ENCODE measurements at places on chromosomes 2 and 18.

- no peak for DNase-seq
These were observed 238.5 kb upstream of the FANCL start for GRCh38 chr2:58479535-58480140.

DNA sequence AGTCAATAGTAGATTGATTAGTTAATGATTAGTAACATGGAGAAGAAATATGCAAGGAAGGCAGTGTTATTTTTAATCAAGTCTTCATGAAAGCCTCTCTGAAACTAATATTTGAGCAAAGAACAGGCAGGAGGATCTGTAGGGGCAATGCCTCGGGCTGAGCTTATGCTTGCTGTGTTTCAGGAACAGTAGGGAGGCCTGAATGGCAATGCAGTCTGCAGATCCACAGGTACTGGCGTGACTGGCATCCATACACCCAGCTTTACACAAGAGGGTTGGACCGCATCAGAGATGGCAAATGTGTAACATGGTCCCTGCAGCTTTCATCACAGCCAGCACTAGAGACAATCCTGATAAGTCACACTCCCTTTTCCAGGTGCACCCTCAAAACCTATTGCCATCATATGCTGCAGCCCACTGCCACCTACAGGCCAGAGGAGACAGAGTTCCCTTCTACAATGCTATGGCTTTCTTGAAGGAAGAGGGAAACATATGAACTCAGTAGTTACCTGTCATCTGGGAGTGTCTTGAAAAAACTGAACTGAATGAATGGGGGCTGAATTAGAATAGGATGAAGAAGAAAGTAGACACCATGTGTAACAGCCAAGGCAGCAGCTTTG is 582.4 kb upstream of the RAB6C start:
- DNase-seq, result no peak

GRCh38 chr2:128306081-128306930 is 12.4 kb downstream of the HS6ST1 start:
- DNase-seq, result peak; percentile 99

DNA sequence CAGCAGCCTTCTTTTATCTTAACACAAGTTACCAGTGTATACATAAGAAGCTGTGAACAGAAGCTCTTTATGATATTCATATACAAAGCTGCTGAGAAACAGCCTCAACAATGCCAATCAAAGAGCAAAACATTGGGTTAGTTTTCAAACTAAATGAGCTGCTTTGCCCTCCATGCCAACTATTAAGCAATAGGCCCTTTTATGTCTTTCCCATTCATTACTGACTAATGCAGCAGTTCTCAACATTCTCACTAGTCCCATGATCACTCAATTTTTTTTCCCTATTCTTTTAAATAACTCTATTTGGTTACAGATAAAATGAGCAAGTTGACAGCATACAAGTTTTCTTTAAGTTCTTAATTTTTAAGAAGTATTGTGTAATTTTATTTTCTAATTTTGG is 57.9 kb upstream of the FRZB start:
- no peak for DNase-seq

- DNase-seq, result no peak
These were observed 51.9 kb downstream of the SDC1 start for GRCh38 chr2:20173064-20173463.

DNA sequence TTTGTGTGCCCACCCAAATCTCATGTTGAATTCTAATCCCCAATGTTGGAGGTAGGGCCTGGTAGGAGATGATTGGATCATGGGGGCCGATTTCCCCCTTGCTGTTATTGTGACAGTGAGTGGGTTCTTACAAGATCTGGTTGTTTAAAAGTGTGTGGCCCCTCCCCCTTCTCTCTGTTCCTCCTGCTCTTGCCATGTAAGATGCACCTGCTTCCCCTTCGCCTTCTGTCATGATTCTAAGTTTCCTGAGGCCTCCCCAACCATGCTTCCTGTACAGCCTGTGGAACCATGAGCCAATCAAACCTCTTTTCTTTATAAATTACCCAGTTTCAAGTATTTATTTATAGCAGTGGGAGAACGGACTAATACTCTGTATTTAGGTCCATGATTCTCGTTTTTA is 588.1 kb downstream of the DCDC2C start:
- DNase-seq, result no peak

- DNase-seq, result no peak
These were observed 24.6 kb upstream of the DYSF start for GRCh38 chr2:71428472-71429383.

DNA sequence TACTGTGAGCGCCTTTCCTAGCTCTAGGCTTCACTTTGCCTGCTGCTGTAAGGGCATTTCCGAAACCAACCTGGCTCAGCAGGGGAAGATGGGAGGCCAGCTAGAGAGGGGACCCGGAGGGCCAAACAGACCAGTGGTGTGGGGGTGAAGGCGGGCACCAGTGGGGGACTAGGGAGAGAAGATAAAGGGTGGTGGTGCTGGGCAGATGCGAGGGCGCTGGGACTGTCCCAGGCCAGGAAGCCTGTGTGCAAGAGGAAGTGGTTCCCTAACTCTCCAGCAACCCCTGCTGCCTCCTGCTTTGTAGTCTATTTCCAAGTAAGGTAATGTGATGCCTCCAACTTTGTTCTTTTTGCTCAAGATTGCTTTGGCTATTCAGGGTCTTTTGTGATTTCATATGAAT is 73.1 kb downstream of the DNAH7 start:
- DNase-seq, result no peak

DNA sequence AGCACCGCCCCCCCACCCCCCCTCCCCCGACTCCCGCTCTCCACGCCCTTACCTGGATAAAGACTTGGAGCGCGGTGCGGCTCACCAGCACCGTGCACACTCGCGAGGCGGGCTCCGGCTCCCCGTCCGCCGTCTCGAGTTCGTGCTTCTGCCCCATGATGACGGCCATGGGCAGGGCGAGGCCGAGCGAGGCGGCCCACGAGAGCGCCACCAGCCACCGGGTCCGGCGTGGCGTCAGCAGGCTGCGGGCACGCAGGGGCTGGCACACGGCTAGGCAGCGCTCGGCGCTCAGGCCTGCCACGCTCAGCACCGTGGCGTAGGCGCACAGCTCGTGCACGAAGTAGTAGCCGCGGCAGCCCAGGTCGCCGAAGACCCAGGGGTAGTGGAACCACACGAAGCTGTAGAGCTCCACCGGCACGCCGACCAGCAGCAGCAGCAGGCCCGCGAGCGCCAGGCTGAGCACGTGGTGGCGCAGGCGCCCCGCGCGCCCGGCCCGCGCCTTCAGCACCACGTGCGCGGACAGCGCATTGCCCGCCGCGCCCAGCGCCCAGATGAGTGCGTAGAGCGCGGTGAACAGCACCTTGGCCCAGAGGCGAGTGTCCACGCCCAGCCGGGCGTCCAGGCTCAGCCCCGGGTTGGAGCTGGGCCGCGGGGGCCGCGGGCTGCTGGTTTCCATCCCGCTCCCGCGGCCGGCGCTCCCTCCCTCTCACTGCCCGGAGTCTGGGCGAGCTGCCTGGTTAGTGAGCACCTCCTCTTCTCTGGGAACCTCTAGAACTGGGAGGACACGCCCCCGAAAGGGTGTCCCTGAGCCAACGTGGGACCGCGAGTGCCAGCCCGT is at the start of gene NTSR2:
TSS of gene NTSR2 (minus strand) at position 742 of the 838 bp plus-strand sequence. CDS start at position 676, 66 bp downstream.
- DNase-seq, result no peak

DNA sequence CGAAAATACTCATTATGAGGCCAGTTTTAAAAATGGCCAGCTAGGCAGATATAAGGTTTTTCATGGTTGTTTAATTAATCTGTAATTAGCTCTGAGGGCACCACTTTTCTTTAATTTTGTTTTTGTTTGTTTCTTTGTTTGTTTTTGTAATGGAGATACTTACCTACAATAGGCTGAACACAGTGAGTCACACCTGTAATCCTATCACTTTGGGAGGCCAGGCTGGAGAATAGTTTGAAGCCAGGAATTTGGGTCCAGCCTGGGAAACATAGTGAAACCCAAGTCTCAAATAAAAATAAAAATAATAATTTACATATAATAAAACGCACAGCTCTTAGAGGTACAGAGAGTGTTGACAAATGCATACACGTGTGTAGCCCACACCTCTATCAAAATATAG is 56.8 kb upstream of the MSH2 start:
- no peak for DNase-seq
